ENCODE measurements at places on chromosomes 12 and 14.

DNA sequence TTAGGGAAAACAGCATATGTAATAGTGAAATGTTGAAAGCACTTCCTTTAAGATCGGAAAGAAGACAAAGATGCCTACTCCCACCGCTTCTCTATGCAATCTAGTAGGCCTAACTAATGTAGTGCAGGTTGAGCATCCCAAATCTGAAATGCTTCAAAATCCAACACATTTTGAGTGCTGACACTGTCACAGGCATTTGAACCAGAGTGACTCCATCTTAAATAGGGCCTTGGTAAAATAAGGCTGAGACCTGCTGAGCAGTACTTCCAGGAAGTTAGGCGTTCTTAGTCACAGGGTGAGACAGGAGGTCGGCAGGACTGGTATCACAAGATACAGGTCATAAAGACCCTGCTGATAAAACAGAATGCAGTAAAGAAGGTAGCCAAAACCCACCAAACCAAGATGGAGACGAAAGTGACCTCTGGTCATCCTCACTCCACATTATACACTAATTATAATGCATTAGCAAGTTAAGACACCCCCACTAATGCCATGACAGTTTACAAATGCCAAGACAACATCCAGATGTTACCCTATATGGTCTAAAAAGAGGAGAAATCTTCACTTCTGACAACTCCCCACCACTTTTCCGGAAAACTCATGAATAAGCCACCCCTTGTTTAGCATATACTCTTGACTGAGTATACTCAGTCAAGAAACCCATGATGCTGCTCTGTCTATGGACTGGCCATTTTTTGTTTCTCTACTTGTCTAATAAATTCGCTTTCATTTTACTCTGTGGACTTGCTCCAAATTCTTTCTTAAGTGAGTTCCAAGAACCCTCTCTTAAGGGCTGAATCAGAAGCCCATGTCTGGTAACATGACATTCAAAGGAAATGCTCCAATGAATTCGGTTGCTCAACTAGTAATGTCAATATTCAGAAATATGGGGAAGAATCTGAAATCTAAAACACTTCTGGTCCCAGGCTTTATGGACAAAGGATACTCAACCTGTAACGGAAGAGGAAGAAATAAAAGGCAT lies 47.1 kb upstream of the MTERF2 start:
- DNase-seq = no peak

DNA sequence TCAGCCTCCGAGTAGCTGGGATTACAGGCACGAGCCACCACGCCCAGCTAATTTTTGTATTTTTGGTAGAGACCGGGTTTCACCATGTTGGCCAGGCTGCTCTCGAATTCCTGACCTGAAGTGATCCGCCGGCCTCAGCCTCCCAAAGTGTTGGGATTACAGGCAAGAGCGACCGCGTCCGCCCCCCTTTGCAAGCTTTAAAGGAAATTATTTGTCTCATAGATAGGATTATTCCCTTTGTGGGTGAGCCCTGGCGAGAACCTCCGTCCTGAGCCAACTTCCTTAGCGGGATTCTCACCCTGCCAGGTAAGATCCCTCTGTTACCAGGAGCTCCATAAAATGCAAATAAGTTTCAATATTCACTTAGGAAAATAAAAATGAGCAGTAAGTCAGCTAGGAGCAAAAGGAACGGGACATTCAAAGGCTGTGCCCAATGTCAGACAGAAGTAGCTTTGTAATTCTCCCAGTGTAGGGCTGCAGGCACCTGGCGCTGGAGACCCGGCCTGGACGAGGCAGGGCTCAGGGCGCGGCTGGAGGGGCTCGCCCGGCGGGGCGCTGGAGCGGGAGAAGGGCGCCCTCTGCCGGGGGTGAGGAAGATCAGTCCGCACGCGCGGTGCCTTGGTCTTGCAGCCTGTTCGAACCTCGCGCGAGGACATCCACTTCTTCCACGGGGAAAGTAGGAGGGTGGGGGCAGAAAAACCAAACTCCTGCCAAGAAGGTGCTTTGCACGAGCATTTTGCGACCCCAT lies 47.2 kb upstream of the PLXNC1 start:
- no peak for DNase-seq

- no peak for DNase-seq
Observed at GRCh38 chr12:62519043-62519442, 52.4 kb downstream of the MON2 start.

DNA sequence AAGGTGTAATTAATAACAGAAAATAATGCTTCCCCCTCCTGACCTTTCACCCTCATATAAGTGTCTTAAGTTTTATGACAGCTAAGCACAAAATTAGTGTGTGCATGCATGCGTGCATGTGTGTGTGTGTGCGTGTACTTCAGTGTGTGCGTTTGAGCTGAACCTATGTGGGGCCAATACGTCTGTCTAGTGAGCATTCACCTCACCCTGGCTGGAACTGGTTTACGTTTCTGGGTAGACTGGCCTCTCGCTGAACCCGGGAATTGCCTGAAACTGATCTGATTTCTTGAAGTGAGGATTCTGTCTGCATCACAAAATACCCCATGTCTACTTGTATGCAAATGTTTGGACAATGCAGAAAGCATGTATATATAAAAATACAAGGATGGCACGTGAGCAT lies 68.2 kb upstream of the TBX3 start:
- no peak for DNase-seq

GRCh38 chr12:19138551-19138950 lies 9.0 kb downstream of the PLEKHA5 start:
- no peak for DNase-seq

DNA sequence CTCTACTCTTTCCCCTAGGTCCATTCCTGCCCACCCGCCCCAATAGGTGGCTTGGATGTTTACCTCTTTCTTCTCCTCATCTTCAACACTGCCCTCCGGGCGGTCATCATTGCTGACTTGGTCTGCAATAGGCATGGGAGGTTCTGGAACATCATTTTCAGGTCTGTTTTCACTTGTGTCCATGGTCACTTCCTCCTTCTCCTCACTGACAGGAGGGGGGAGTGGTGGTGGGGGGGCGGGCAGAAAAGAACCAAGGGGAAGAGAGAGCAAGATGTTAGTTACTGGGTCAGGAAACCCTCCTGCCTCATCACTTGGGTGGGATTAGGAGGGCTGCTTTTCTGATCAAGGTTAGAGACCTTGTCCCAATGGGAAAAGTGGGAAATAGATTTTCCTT lies 12.1 kb upstream of the CDH24 start:
- no peak for DNase-seq

GRCh38 chr14:29717901-29718300 lies 209.7 kb downstream of the PRKD1 start:
- no peak for DNase-seq

DNA sequence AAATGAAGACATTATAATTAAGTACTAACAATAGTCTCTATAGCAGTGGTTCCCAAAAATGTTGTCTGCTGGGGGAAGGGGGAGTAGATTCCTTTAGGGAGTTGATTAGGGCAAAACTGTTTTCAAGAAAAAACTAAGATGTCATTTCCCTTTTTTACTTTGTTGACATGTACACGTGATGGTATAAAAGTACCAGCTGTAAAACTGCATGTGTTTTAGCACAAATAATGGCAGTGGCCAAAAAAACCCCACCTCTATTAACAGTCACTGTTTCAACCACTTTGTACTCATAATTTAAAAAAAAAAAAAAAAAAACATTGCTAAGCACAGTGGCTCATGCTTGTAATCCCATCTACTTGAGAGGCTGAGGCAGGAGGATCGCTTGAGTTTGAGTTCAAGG lies 61.7 kb downstream of the PPP1R12A start:
- no peak for DNase-seq

GRCh38 chr12:98594050-98594835 lies 757 bp downstream of the SLC25A3 start:
- no peak for DNase-seq

GRCh38 chr12:9856151-9856550 lies 13.0 kb downstream of the CLEC2B start:
- no peak for DNase-seq

DNA sequence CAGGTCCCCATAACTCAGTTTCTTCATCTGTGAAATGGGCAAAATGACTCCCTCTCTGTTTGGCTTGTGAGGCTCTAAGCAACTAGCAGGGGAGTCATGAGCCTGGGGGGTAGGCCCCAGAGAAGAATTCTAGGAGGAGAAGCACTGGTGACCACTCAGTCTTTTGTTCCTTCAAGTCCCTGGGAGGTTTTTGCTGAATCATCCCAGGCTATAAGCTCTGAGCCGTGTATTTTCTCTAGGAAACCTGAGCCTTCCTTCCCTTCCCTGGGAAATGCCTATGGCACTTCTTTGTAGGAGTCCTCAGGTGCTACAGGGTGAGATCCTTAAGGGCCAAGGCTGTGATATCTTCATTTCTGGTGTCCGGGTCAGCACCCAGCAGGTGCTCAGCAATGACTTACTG lies 4.5 kb downstream of the RPH3A start:
- no peak for DNase-seq

- no peak for DNase-seq
Observed at GRCh38 chr12:25106818-25107217, 88.1 kb downstream of the DNAI7 start.

DNA sequence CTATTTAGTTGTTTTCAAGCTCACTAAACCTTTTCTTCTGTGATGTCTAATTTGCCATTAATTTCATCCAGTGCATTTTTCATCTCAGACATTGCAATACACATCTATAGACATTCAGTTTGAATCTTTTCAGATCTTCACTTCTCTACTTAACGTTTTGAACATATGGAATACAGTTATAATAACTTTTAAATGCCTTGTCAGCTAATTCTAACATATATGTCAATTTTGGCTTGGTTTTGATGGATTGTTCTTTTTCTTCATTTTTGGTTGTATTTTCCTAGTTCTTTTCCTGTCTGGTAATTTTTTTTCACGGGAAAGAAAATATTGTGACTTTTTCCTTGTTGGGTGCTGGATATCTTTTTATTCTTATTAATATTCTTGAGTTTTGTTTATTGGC lies 215.3 kb downstream of the ATP23 start:
- DNase-seq = no peak

- no peak for DNase-seq
Observed at GRCh38 chr14:70982200-70982599, 74.9 kb downstream of the PCNX1 start.

- no peak for DNase-seq
Observed at GRCh38 chr14:24992624-24993360, 57.2 kb downstream of the STXBP6 start.

DNA sequence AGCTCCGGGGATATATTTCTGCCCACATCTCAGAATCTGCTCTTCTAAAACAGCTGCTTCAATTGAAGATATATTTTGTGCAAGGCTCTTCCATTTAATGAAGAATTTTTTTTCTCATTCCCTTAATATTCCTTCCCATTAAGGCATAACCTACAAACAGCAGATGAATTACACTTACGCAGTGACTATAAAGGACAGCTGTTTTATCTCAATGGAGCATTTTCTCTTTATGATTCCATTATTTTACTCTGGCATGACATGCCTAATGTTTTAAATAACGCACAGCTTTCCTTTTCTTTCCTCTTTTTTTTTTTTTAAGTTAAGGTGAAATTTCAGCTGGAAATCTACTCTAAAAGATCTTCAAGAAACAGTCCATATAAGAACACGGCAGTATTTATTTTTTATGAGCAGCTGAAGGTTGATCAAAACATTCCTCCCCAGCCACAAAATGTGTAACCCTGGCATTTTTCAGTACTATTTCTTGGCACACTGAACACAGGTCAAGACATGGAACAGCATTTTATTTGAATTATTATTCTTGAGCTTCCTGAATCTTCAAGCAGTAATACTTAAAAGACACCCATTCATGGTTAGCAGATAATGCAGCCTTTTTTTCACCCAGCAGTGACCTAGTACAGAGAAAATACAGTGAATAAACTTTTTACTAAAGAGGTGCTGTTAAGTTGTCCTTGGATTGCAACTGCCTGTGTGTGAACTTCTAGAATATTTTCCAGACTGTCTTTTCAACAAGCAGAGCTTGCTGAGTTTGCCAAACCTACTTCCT lies 118.1 kb upstream of the FOXN3 start:
- DNase-seq = no peak

DNA sequence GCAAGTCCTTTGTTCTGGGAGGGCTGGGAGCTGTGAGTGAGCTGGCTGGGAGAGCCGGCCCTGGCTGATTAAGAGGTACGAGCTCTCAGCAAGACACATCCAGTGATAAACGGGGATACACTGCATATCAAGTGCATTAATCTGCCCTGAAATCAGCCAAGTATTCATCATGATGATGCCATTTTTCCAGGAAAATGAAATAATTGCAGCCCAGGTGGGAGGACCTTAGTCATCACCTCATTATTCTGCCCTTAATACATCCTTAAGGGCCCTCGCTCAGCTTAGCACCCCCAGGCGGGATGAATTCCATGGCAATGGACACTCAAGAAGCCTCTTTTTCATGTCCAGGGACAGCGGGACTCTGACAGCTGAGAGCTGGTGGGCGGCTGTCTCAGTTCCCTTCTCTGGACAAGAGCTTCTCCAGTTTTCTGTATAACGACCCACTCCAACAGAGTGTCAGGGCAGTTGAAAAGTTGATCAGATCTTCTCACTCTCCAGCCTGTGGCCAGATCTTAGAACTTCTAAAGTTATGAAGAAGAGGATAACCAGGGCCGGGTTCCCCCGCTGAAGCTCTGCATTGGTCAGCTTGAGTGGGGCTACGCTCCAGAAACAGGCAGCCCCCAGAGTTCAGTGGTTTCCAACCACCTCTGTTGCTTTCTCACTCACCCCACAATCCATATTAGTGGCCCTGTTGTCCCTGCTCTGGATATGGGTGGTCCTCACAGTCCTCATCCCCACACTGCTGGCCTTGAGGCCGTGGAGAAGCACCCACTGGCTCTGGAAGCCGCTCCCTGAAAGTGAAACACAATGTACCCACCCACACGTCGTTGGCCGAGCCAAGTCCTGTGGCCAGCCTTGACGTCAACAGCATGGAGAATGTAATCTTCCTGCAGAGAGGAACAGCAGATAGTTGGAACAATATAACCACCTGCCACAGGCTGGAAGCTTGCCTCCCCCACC lies 306.2 kb upstream of the DIO3 start:
- no peak for DNase-seq

DNA sequence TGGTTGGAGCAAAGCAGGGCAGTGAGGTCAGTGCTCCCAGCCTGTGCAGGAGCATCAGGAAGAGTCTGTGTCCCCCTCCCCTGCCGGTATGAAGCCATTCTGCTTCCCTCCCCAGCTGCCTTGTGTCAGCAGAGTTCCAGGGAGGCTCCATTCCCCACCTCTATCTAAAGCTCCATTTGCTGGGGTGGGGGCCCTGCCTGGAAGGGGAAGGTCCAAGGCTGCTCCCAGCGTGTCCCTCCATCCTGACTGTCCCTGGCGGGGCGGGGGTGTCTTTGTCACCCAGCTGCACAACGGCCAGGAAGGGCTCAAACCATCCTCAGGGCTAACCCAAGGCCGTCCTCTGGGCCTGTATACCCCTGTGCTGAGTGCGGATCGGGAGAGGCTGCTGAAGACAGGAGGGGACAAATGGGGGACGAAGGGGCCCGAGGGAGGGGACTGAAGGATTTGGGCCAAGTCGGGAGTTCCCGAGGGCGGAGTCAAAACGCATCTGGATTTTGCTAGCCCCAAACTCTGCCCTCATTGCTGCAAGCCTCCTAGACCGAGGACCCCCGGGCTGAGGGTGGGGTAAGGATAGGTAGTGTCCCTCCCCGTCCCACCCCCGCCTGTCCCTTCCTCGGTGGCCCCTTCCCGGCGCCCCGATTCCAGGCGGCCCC lies 748 bp upstream of the ACVRL1 start:
- DNase-seq = no peak

Data from HS-27A (cell line).